ENCODE measurements at places on chromosomes 1 and 21. TPM values are rescaled to one million over a fixed set of nuclear protein-coding genes. Genes with fewer than 3 reads are reported as not detected.

DNA sequence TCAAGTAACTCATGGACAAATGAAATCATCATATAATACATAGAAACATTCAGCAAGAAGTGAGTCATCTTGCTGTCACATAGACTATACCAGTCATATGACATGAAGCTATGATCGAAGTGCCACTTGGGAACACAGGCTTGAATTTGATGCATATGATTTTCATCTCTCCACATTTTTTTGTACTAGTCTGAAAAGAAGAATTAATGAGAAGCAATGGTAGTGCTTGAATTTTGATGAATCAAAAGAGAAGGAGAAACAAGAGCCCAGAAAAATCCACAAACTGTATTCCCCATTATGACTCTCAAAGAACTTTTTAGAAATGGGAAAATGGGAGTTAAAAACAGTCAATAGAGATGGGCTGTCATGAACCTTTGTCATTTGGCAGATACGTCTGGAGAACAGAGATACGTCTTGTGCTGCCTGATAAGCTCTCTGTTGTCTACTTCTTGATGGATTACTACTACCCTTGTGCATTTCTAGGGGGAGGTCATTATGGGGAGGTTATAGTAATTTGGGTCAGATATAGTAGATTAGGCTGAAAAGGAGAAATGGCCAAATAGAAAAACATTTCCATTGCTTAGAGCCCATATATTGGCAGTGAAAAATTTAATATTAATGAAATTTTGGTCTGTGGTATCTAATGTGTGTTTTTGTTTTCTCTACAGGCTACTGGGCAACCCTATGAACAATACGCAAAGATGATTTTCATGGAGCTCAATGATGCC lies 8.0 kb upstream of the LEPR start:
- H3K27me3 ChIP-seq = no peaks in the 10 kb centered on the region
- no peak overlapping the region for H3K27ac ChIP-seq
- no peak for DNase-seq
- no peak overlapping the region for H3K4me3 ChIP-seq

- no peak overlapping the region for H3K27ac ChIP-seq
- H3K4me1 ChIP-seq = no peaks in the 10 kb centered on the region
- H3K27me3 ChIP-seq = no peaks in the 10 kb centered on the region
- H3K4me3 ChIP-seq = no peak overlapping the region
- no peak for DNase-seq
These were observed 101.4 kb downstream of the PBX1 start for GRCh38 chr1:164660412-164660772.

SYNJ1 gene
- total RNA-seq = 14.3 TPM

SELL gene
- total RNA-seq = 204 TPM

DNA sequence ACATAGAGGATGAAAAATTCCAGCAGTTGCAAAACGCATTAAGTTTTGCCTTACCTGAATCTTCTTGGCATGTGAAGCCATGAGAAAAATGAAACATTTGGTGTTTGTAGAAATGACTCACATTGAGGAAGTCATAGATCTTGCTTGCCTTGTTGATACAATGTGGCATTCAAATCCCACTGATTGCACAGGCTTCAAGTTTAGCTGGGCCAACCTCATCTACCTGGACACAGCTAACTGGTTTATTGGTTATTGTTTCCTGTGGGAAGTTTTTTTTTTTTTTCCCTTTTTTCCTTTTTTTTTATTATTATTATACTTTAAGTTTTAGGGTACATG lies 168.9 kb upstream of the C21orf91 start:
- H3K4me3 ChIP-seq = no peak overlapping the region
- no peak for DNase-seq
- H3K4me1 ChIP-seq = no peaks in the 10 kb centered on the region

OR2T29 gene
- not detected for total RNA-seq

GRCh38 chr1:48472638-48473037 lies 634 bp upstream of the SPATA6 start:
- peaks cover 22% of the 10 kb centered on the region for H3K4me1 ChIP-seq
- no peaks in the 10 kb centered on the region for H3K27me3 ChIP-seq
- DNase-seq = no peak
- H3K4me3 ChIP-seq = peak overlapping the region; percentile 69

Data from CD4-positive, alpha-beta T cell (primary cell).